ENCODE measurements at places on chromosomes 5 and 9.

GRCh38 chr5:86866036-86866435 lies 248.3 kb downstream of the COX7C start:
- DNase-seq, result no peak

DNA sequence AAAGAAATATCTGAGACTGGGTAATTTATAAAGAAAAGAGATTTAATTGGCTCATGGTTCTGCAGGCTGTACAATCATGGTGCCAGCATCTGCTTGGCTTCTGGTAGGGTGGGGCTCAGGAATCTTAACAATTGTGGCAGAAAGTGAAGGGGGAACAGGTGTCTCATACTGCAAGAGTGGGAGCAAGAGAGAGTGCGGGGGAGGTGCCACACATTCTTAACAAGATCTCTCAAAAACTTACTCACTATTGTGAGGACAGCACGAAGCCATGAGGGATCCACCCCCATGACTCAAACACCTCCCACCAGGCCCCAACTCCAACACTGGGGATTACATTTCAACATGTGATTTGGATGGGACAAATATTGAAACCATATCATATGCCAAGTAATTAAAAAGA lies 70.1 kb upstream of the PANK3 start:
- DNase-seq, result no peak

GRCh38 chr5:6611334-6612256 lies 21.2 kb downstream of the NSUN2 start:
- DNase-seq, result no peak

- no peak for DNase-seq
Measured at GRCh38 chr9:110214090-110214489, 6.1 kb upstream of the C9orf152 start.

DNA sequence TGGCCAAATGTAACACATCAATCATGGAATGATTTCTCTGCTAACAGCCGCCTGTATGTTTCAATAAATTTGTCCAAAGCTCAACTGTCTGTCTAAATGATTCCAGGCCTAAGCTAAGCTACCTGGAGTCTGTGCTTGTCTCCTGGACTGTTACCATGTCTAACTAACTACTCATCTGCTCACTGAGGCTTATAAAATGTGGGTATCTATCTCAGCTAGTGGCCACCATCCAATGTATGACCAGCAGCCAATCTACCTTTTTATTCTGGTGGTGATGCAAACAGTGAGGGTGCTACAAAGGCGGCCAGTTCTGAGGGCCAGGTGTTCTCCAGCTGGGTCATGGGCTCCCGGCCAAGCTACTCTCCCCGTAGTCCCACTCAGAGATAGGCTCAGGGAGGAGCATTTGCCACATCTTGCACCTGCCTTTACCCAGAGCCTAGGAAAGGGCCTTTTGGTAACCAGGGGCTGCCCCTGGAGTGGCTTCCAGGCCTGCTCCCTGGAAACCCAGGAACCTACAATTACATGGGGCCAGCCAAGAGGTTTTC lies 59.1 kb downstream of the PFDN1 start:
- DNase-seq, result no peak

DNA sequence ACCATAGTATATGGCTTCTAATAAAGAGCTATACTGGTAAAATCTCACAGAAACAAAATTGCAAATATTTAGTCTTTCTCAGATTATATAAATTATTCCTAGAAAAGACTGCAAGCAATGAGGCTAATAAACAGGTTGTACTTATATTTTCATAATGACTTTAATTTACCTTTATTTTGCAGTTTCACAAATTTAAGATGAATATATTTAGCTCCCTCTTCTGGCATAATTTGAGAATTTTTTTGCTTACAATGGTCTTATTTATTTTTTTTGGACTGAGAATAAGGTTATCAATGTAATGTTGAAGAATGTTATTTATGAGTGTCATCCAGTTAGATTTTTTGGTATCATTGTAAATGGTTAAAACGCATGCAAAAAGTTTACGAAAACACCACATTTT lies 56.7 kb downstream of the PIK3R1 start:
- no peak for DNase-seq

GRCh38 chr5:91177085-91177484 lies 206.0 kb downstream of the ARRDC3 start:
- no peak for DNase-seq

GRCh38 chr5:132070460-132071337 lies 2.9 kb upstream of the CSF2 start:
- DNase-seq, result no peak

DNA sequence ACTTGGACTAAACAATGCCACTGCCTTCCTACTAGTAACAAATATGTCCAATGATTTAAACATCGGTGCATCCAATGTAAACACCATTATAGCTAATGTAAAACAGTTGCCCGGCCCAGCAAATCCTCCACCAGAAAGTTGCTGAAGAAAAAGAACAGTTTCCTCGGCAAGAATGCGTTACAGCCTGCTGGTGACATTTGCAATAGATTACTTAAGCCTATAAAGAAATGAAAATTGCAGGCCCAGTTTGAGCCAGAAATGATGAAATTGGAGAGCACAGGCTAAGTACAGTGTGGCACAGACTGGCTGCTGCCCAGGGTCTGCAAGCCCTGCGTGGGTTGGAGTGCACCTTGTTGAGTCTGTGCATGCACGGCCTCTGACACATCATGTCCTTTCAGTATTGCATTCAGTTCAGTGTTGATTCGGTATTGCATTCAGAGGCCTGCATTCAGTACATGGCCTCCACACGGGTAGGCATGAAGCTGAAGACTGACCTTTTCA lies 406.0 kb upstream of the KLF4 start:
- no peak for DNase-seq

- DNase-seq, result no peak
Measured at GRCh38 chr5:140631036-140631417, 1.9 kb downstream of the CD14 start.

GRCh38 chr9:32741706-32742105 lies 41.6 kb upstream of the TMEM215 start:
- no peak for DNase-seq

DNA sequence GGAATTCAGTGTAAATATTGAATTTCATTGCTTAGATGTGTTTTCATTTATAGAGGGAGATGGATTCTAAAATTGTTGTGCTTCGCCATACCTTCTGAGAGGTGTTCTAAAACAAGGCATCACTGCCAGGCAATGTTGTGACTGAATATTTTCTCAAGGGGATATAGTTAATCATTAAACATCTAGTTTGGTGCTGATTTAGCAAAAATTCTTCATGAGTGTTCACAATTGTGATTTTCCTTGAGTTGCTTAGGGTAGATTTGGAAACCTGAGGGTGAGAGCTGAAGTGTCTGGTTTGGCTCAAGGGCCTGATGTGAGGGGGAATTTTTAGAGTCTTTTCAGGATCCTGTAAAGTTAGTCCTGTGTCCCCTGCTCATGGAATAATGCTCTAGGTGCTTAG lies 104.5 kb downstream of the MAT2B start:
- no peak for DNase-seq

DNA sequence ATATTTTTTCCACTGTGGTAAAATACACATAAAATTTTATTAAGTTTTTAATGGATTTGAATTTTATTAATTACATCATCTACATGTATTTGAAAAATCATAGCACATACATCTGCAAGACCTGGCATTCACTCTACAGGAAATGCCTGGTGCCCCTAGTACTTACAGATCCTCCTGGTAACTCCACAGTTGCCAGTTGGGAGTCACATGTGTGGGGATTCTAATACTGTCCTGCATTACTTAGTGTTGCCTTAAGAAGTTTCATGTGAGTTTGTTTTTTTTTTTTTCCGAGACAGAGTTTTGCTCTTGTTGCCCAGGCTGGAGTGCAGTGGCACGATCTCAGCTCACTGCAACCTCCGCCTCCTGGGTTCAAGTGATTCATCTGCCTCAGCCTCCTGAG lies 18.1 kb downstream of the KDM3B start:
- no peak for DNase-seq

GRCh38 chr9:108445431-108446071 lies 410.2 kb downstream of the ACTL7B start:
- no peak for DNase-seq

DNA sequence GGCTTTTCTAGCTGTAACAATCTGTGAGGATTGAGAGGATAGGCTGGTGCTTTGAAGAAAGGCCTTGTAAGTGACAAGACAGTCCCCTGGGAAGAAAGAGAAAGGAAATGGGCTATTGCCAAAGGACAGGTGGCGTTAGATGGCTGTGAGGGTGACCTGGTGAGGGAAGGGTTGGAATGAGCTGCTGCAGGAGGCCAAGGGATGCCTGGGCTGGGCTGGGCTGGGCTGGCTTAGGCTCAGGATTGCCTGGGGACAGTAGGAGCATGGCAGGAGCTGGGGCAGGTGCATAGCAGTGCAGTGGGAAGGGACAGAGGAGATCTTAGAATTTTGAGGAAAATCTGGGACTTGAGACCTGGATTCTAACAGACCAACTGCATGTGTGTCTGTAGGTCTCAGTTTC lies 9.7 kb upstream of the MYOZ3 start:
- DNase-seq, result no peak

DNA sequence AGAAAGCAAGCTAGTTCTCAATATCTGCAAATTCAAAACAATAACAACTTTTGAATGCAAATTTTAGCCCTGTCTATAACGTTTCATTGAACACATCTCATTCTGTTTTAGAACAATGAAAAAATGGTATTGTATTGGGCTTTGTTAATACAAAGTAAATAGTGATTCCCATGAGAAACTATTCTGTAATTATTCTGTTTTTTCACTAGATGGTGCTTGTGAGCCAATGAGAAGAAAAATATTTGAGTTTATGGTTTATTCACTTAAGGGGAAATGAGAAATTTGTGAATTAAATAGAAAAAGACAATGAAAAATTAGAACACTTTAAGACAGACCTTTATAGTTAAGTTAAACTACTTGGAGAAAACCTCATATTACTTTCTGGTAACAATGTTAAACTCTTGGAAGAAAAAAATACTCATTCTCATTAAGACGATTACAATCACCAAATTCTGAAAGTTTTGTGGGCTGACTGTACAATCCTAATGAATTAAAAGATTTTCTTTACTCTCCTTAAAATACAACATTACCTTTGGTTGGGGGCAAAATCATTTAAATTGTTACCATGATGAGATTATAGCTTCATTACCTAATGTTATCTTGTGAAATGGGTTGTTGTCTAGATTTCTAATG lies 127.0 kb downstream of the NNT start:
- no peak for DNase-seq

GRCh38 chr5:10599113-10599512 lies 35.2 kb downstream of the ANKRD33B start:
- no peak for DNase-seq

DNA sequence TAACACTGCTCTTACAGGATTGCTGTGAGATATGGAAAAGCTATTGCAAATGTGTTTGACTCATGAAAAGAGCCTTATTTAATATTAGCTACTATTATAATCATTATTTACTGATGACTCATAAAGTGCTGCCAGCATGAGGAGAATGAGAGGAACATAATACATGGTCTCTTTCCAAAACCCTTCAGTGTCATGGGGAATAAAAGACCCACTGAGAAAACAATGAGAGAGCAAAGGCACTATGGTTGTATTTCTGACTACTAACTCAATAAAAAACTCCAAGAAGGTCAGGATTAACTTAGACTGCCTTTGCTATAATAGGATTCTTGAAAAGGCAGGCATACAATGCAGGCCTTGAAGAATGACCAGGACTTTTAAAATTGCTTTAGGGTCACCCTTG lies 633.5 kb downstream of the DTWD2 start:
- no peak for DNase-seq

- no peak for DNase-seq
Measured at GRCh38 chr9:87198716-87199115, 251.4 kb upstream of the GAS1 start.

DNA sequence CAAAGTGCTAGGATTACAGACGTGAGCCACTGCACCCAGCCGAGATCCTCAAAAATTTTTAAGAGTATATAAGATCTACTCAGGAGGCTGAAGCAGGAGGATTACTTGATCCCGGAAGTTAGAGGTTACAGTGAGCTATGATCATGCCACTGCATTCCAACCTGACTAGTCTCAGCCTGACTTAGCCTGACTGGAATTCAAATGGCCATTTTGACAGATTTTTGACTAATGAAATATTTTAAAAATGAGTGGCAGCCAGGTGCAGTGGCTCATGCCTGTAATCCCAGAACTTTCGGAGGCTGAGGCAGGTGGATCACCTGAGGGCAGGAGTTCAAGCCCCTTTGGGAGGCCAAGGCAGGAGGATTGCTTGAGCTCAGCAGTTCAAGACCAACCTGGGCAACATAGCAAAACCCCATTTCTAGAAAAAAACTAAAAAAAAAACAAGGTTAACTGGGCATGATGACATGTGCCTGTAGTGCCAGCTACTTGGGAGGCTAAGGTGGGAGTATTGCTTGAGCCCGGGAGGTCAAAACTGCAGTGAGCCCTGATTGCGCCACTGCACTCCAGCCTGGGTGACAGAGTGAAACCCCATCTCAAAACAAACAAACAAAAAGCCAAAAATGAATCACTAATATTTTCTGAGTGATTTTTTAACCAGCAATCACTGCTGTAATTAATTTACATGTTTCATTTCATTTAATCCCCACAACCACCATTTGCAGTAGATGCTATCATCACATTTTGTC lies 16.6 kb downstream of the ATOX1 start:
- no peak for DNase-seq

- peak; percentile 93 for DNase-seq
Measured at GRCh38 chr9:127916720-127917581, at the start of gene ST6GALNAC4. Gene ST6GALNAC4 (minus strand): TSS chr9:127917041. CDS start chr9:127916419, 622 bp downstream.

GRCh38 chr9:131062969-131063368 lies 33.4 kb upstream of the AIF1L start:
- DNase-seq, result no peak

DNA sequence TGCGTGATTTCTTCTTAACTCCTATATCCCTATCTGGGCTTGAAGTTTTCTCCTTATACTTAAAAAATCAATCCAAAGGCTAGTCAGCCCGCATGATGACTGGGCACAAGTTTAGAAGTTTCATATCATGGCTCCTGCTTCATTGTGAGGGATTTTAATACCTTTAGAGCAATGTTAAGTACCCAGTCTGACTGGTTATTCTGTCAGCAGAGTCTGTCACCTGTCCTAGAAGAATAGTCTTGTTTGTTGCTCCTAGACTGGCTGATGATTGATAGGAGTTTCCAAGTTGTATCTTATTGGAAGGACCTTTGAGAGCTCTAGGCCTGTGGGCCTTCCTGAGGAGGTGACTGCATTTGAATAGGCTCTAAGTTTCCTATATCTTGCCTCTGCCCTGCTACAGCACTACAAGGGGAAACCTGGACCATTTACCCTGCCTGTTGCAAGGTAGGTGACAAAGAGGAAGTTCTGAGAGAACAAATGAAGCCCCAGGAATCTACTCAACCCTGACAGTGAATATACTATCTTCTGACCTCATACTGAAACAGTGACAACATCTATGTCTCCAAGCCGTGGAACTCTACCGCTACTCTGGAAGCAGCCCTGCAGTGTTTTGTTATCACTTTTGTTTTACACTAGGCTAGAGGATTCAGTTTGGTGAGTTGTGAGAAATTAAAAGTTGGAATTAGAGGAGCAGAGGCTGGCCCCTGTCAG lies 66.5 kb downstream of the F2RL2 start:
- DNase-seq, result no peak
